Kidney glomerular epithelial cell (primary cell): ENCODE measurements at places on chromosomes 3 and 15.

GRCh38 chr3:45528429-45528828, 66.1 kb upstream of the LIMD1 start:
- no peak for DNase-seq

DNA sequence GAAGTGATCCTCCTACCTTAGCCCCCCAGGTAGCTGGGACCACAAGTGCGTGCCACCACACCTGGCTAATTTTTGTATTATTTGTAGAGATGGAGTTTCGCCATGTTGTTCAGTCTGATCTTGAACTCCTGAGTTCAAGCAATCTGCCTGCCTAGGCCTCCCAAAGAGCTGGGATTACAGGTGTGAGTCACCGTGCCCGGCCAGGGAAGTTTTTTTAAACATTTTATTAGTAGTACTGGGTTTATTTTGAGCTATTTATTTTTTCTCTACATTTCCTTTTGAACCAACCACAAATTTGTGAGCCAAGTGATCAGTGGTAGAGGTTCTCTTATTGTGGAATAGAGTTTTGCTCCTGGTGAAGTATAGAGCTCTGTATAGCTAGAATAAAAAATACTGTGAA, 33.7 kb downstream of the ARMC8 start:
- DNase-seq = no peak

GRCh38 chr3:16090024-16090423, 84.5 kb upstream of the GALNT15 start:
- peak; percentile 50 for DNase-seq

- peak; percentile 42 for DNase-seq
Observed at GRCh38 chr15:63487076-63487757, 17.2 kb upstream of the USP3 start.

GRCh38 chr3:186949281-186949982, 19.1 kb downstream of the ST6GAL1 start:
- DNase-seq = no peak

DNA sequence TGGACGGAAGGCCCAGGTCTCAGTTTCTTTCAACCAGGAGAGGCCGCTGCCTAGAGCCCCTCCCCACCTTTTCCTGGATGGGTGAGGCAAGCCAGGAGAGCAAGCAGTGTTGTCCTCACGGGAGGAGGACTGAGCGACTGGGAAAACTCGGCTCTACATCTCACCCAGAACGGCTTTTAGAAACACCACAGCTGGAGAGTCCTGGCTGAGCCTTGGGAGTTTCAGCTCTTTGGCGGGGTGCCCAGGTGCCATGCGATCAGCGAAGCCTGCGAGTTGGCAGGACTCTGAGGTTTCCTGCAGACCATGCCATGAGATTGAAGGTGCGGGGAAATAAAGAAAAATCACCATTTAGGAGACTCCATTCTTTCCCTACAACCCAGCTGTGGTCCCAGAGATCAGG, 26.0 kb downstream of the PPCDC start:
- peak; percentile 79 for DNase-seq

DNA sequence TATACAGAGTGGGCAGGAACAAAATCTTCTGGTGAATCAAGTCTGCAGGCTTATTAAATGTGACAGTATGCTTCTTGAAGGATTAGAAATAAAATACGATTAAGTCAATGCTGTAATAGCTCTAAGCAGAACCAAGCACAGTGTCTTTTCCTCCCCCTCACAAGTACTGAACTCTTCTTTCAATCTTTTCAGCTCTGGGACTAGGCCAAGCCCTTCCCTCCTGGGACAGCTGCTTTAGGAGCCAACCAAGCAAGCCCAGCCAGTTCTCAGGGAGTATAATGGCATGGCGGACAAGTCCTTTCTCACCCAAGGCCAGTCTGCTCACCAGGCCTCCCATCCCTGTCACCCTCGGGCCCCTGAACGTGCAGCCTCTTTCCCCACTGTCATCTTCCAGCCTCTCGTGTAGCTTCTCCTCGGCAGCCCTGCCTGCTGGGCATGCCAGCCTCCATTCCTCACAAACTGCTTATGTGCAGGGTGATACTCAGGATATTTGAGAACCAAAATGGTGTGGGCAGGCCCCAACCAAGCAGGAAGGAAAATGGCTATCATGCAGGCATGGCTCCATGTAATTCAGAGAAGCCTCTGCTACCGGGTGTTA, 8.4 kb upstream of the PPP1R2 start:
- DNase-seq = no peak

DNA sequence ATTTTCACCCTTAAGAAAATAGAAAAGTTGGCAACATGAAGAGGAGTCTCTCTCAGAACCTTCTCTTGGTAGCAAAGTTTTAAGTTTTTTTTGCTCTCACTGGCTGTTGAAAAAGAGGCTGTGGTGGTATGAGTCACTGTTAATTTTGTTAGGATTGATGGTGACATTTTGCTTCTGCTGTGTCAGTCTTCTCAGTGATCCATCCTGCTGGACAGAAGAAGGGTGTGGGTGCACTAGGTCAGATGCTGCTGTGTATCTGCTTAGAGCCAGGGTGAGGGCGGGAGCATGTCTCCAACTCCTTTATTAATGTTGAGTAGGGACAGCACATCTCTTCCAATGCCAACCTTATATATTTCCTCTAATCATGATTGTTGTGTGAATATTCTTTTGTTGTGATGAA, 369.5 kb downstream of the FEZF2 start:
- DNase-seq = no peak

GRCh38 chr15:99994849-99995248, 261.6 kb upstream of the LYSMD4 start:
- DNase-seq = no peak

GRCh38 chr15:40815042-40815698, 7.9 kb upstream of the DNAJC17 start:
- DNase-seq = peak; percentile 61

GRCh38 chr3:187132666-187133065, 6.6 kb downstream of the RPL39L start:
- DNase-seq = no peak

GRCh38 chr3:45965653-45966052, 22.4 kb downstream of the CXCR6 start:
- DNase-seq = no peak

DNA sequence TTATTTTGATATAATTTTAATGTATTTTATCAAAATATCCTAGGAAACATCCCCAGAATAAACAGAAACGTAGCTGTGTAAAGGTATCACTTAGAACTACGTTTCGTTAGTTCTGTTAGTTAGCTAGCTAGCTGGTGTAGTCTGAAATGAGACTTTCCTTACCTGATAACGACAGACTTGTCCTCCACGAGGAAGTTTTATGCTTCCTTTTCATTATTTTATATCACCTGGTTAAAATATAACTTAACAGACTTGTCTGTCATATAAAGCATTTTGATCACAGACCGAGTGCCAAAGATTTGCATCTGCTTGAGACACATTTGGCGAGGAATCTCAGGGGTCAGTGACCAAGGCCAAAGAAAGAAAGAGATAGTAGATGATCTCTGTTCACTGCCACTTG, 829.5 kb downstream of the VGLL3 start:
- no peak for DNase-seq

GRCh38 chr15:78457101-78457500, 19.1 kb downstream of the IREB2 start:
- DNase-seq = peak; percentile 7

- no peak for DNase-seq
Observed at GRCh38 chr15:40322531-40323238, 807 bp upstream of the INAFM2 start.

- DNase-seq = no peak
Observed at GRCh38 chr3:130715616-130716015, 31.0 kb downstream of the PIK3R4 start.

- DNase-seq = no peak
Observed at GRCh38 chr3:37330466-37330865, 156.1 kb upstream of the LRRFIP2 start.

- no peak for DNase-seq
Observed at GRCh38 chr3:79012530-79012913, 755.3 kb downstream of the ROBO1 start.

DNA sequence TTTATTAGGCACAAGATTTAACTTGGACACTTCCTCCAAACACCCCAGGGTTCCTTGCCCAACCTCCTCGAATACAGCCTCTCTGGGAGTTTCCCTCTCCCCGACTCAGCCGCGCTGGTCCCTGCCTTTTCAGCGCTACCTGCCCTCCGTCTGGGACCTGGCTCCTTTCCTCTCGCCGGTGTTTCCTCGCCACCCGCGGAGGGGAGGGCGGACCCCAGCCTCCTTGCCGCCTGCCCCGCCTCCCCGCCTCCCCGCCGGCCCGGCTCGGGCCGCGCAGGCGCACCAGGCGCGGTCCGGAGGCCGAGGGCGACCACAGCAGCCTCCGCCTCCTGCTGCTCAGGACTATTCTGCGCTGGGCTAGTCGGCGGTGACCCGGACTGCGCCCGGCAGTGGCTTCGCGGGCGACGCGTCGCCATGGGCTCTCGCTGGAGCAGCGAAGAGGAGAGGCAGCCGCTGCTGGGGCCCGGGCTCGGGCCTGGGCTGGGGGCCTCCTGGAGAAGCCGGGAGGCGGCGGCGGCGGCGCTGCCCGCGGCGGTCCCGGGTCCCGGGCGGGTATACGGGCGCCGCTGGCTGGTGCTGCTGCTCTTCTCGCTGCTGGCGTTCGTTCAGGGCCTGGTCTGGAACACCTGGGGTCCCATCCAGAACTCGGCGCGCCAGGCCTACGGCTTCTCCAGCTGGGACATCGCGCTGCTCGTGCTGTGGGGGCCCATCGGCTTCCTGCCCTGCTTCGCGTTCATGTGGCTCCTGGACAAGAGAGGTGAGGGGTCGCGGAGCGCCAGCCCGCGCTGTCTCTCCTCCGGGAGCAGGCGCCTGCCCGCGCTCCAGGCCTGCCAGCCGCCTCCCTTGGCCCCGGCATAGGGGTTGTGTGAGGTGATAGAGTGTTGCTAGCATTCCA, at the start of gene SLC49A4:
Gene SLC49A4 (plus strand): TSS at position 291 of the 895 bp plus-strand sequence. CDS start 124 bp downstream, at position 415.
- no peak for DNase-seq

DNA sequence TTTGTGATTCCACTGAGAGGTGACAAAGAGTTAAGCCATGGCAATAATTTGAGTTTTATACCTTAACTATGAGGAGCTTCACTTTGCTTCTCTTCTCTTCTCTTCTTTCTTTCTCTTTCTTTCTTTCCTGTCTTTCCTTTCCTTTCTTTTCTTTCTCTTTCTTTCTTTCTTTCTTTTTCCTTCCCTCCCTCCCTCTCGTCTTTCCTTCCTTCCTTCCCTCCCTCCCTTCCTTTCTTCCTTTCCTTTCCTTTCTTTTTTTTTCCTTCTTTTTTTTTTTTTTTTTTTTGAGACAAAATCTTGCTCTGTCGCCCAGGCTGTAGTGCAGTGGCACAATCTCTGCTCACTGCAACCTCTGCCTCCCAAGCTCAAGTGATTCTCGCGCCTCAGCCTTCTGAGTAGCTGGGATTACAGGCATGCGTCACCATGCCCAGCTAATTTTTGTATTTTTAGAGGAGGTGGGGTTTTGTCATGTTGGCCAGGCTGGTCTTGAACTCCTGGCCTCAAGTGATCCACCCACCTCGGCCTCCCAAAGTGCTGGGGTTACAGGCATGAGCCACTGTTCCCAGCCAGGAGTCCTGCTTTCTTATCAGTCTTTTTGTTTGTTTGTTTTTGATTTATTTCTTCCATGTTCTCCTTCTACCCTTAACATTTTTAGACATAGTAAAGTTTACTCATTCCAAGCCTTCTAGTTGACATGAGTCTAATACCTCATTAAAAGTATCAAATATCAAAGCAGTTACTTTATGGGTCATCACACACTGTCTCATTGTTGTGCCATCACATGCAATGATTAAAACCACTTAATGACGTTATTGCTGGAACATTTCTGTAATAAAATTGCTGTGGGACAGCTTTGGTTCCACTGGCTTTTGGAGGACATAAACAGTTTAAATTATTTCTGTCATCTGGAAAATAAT, 29.9 kb downstream of the SLC49A4 start:
- DNase-seq = peak; percentile 3

GRCh38 chr3:188584162-188584529, 430.2 kb downstream of the LPP start:
- DNase-seq = peak; percentile 59

DNA sequence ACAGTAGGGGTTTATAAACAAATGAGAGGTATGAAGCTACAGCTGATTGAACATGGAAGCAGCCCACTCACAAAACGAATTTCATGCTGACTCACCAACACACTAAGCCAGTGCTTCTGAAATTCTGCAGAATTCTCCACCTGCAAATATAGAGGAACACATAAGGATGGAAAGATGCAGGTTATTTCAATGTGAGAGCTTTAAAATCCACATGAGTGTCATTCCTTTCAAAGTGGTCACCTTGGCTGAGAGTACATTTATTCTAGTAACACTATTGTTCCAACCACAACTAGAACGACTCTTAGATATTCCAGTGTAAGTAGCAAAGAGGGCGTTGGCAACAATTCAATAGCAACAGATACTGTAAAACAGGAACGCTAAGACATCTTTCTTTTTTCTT, 189.9 kb upstream of the TSC22D2 start:
- DNase-seq = no peak

DNA sequence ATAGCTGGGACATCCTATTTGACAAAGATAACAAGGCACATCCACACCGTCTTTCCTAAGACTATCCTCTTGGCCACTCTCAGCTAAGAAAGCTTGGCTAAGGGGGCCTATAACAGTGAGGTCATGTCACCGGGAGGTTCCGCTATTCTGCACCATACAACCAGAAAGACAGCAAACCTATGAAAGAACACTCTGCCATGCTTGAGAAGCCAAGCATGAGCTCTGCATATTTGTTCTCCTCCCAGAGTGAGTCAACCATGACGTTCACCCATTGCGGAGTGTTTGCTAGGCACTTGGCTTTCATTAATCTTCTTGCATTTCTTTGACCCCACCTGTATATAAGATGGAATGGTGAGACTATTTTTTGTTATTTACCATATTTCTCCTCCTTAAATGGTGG, 141.2 kb downstream of the GMNC start:
- DNase-seq = peak; percentile 85

GRCh38 chr3:98827221-98827920, 64.2 kb downstream of the ST3GAL6 start:
- no peak for DNase-seq

GRCh38 chr3:125622381-125622791, 27.1 kb upstream of the OSBPL11 start:
- DNase-seq = no peak

DNA sequence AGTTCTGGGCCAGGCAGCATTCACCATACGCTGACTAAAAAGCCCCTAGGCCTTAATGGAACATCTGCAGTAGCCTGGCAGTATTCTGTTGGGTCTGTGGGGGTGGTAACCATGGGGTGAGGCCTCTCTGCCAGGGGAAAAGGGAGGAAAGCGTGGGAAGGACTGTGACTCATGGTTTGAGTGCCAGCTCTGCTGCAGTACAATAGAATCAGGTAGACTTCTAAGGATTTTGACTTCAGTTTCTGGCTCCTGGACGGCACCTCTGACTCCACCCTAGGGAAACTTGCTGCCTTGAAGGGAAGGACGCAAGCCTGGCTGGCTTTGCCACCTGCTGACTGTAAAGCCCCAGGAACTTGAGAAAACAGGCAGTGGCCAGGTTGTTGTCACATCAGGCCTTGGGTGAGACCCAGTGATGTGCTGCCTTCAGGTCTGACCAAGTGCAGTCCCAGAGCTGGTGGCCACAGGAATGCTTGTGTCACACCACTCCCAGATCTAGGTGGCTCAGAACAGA, 148.6 kb downstream of the SUCNR1 start:
- DNase-seq = peak; percentile 81

GRCh38 chr3:9067352-9067975, 104.2 kb upstream of the RAD18 start:
- peak; percentile 29 for DNase-seq
